ENCODE measurements at places on chromosomes 16 and 17.

DNA sequence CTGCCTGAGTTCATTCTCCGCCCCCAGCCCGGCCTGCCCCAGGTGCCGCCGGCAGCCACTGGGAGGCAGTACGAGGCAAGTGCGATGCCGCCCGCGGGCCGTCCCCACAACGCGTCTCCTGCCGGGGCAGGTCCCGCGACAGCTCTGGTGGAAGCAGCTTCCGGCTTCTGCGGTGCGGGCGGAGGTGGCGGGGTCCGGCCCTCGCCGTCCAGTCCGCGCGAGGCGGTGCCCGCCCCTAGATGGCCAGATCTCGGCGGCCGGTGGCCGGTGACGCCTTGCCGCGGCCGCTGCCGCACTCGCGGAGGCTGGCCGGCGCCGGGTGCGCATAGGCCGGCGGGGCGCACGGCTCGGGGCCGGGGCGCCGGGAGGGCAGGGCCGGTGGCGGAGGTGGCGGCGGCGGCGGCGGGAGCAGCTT, 1.8 kb downstream of the GJD3 start:
- DNase-seq = no peak

GRCh38 chr17:44889003-44889402, 10.2 kb downstream of the EFTUD2 start:
- DNase-seq = no peak

GRCh38 chr17:73582359-73582758, 61.9 kb downstream of the SDK2 start:
- DNase-seq = no peak

GRCh38 chr16:27929818-27930217, 133.7 kb downstream of the GSG1L start:
- no peak for DNase-seq

GRCh38 chr16:77276661-77277060, 77.5 kb downstream of the SYCE1L start:
- no peak for DNase-seq

GRCh38 chr17:76585649-76586593, at the start of gene ST6GALNAC2:
Gene ST6GALNAC2, minus strand, starts transcription at chr17:76585860. Its CDS starts 52 bp downstream, at chr17:76585808.
- no peak for DNase-seq

- DNase-seq = no peak
These were observed 35.9 kb downstream of the CBFA2T3 start for GRCh38 chr16:88940862-88941817.

Measured in cerebellar nuclear complex (tissue), 1 donor.